ENCODE measurements at places on chromosomes 1 and 21.

- DNase-seq = no peak
These were observed 11.1 kb upstream of the KCNE1 start for GRCh38 chr21:34523019-34523555.

DNA sequence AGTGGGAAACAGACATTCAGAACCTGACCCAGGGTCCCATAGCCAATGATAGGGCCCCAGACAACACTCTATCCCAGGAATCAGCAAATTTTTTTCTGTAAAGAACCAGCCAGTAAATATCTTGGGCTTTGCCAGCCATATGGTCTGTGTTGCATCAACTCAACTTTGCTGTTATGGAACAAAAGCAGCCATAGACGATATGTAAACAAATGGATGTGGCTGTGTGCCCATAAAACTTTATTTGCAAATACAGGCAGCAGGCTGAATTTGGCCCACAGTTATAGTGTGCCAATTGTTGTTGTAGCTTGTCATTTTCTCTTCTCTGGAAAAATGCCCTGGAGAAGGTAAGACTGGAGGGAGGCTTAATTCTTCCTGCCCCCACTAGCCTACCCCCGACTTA lies 431.1 kb upstream of the VAMP3 start:
- DNase-seq = no peak

DNA sequence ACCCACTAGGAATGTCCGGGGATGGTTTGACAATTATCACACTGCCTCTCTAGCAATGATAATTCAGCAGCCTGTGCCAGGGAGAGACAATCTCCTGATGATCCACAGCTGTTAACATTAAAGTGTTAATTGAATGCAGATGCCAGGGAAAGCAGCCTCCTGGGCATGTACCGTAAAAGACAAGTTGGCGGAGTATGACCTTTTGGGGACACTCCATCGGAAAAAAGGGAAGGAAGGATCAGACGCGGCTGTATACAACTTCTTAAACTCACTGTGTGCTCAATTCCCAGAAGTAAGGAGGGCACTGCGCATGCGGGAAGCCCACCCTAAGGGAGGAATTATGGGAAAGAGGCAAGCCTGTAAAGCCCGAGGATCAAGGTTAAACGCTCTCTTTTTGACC lies 62.6 kb downstream of the MAP3K7CL start:
- DNase-seq = no peak

DNA sequence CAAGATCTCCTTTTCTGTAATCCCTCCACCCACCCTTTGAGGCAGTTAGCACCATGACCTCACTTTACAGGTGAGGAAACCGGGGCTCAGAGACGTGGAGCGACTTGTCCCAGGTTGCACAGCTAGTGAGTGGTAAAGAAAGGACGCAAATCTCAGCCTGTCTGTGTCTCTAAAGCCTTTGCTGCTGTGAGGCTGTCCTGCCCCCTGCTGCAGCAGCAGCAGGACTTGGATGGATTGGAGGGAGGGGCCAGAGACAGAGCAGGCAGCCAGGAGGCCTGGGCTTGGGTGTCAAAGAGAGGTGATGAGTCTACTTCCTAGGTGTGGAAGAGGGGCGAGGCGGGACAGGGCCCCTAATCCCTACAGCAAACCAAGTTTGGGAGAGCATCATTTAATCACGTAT lies 69.6 kb downstream of the PTPRU start:
- no peak for DNase-seq

DNA sequence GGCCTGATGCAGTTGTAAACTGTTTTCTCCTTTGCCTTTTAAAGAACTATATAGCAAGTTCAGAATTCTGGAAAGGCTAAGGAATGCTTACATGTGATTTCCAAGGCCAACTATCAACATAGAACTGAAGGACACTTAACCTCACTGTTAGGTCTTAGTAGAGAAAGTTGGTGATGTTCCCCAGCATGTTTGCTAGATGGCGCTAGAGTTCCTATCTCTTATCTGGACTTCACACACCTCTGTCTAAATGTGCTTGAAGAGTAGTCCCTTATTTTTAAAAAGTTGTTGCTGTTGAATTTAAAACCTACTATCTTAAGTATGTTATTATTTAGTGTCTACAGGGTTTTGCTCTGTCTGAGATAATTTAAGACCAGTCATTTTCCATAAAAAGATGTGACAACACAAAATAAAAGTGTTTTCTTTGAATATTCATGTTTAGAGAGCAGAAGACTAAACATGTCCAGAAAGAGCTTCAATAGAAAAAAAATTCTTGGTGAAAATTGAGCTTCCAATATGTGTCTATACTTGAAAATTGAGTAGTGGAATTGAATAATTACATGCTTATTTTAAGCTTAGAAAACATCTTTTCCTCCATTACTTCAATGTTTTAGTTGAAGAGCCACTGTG lies 237.3 kb downstream of the S1PR1 start:
- no peak for DNase-seq

- no peak for DNase-seq
These were observed 99.6 kb upstream of the KAZN start for GRCh38 chr1:14498839-14499238.

DNA sequence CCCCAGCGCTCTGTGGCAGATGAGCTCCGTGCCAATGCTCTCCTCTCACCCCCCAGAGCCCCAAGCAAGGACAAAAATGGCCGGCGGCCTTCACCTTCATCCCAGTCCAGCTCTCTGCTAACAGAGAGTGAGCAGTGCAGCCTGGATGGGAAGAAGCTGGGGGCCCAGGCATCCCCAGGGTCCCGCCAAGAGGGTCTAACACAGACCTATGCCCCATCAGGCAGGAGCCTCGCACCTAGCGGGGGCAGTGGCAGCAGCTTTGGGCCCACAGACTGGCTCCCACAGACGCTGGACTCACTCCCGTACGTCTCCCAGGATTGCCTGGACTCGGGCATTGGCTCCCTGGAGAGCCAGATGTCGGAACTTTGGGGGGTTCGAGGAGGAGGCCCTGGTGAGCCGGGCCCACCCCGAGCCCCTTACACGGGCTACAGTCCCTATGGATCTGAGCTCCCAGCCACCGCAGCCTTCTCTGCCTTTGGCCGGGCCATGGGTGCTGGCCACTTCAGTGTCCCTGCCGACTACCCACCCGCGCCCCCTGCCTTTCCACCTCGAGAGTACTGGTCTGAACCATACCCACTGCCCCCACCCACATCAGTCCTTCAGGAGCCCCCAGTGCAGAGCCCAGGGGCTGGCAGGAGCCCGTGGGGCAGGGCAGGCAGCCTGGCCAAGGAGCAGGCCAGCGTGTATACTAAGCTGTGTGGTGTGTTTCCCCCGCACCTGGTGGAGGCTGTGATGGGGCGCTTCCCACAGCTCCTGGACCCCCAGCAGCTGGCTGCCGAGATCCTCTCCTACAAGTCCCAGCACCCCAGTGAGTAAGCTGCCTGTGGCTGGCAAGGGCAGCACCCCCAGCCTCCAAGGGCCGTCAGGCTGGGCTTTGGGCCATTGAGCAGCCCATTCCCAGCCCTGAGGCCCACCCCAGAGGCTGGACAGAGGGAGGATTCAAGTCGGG lies 8.7 kb downstream of the ZC3H12A start:
- DNase-seq = no peak

DNA sequence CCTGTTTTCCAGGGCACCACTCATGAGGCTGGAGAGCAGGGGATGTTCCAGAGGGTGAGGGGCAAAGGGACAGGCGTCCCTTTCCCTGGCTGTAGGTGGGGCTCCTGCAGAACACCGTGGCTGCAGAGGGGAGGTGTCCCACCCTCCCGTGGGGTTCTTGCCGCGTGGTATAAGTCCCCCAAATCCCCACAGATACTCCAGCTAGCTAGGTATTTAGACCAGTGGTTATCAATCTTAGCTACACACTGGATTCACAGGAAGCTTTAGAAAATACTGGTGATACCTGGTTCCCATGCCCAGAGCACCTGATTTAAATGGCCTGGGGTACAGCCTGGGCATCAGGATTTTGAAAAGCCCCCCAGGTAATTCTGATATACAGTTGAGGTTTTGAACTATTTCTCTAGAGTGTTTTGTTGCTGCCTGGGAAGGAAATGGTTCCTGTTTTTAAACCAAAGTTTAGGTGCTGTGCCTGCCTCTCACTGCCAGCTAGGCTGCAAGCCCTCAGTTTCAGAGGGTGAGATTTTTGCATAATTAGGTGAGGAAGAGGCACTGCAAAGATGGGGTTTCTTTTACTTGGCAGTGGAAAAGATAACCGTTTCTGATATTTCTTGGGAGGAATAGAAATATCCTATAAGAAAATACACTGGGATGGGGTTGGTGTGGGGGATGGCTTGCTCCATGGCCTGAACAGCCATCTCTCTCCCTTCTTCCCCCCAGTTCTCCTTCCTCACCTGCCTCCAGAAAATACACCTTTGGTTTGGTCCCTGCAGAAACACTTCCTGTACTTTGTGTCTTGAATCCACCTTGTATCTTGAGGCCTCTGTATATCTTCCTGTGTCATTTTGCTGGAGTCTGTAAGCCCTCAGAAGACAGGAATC lies 51.7 kb downstream of the RASSF5 start:
- DNase-seq = no peak

GRCh38 chr1:113269168-113269963 lies 120.9 kb upstream of the MAGI3 start:
- DNase-seq = no peak

- no peak for DNase-seq
These were observed 125.0 kb upstream of the IVNS1ABP start for GRCh38 chr1:185442050-185442449.

DNA sequence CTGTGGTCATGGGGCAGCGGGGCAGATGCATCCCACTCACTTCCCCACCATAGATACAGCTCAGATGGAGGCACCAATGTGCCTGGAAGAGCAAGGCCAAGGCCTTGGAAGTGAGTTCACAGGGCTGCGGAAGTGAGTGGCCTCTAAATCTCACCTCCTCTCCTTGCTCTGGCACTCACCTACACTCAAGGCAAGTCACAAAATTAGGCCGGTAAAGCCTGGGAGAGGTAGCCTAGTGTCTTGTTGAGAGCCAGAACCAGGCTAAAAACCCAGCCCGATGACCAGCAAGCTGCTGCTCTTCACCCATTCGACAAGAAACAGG lies 57.5 kb downstream of the SSBP3 start:
- DNase-seq = no peak

DNA sequence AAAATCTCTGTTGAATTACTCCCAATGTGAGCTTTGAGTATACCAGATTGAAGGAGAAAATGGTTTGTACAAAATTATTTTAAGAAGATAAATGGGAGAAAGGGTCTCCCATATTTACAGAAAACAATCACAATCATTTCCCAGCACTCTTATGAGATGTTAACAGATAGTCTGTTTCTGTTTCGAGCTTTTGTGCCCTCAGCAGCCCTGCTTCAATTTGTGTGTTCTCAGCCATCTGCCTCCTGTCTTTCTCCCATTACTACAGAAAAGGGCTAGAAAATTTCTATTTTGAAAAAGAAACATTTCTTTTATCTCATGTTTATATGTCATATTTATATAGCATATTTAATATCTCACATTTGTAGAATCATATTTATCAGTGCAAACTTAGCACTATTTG lies 498.4 kb downstream of the TTLL7 start:
- DNase-seq = no peak

GRCh38 chr1:46041551-46041950 lies 90.9 kb downstream of the PIK3R3 start:
- no peak for DNase-seq

DNA sequence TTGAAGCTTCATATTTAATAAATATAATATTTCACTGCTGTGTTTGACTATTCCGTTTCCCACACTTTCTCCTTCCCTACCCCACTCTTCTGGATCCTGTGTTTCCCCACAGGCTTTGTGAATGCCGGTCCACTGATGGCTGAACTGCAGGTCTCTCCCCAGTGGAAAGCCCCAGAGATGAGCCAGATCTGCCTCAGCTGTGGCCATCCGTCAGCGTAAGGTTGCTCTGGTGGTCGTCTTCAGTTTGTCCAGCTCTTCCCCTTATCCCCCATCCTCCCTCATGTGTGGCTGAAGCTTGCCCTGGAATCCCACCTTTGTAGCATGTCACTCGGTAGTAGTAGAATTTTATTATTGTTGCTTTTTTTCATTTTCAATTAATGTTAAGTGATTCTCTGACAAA lies 11.4 kb downstream of the SMAP2 start:
- DNase-seq = no peak

DNA sequence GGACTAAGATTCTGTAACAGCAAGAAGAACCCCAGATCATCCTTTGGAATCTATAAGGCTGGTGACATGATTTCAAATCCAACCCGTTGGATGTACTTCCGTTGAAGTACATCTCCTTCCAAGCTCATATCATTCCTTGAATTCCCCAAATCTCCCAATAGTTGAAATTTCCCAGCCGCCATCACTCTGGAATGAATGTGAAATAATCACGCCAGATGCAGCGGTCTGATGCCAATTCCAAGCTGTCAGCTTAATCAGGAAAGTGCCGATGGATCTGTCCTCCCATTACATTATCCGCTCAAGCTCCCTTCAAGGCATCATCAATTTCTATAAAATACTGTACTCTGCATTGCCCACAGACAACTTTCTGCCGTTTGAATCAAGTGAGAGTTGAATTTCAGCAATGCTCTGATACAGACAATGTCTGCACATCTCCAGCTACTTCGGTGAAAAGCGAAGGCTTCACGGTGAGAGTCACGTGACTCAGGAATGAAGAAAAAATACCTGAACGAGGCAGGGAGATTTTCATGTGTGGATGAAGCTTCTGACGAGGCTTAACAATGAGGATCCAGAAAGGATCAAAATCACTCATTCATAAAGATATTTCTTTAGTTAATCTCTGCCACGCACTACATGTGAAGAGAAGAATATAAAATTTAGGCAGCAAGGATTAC lies 663.9 kb downstream of the AJAP1 start:
- no peak for DNase-seq

DNA sequence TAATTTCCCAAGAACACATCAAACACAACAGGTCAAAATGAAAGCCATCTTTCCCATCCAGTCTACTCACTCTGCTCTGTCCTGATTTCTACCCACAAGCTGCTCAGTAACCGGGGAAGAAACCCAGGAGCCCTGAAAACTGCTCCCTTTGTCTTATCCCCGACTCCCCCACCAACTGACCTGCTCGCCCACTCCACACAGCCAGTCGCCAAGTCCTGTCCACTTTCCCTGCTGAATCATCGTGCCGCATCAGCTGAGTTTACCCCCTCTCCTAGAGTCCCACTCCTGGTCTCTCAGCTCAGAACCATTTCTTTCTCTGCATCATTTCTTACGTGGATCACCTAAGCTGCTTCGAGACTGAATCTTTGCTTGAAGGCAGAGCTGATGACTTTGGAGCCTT lies 11.2 kb upstream of the RCAN1 start:
- no peak for DNase-seq

DNA sequence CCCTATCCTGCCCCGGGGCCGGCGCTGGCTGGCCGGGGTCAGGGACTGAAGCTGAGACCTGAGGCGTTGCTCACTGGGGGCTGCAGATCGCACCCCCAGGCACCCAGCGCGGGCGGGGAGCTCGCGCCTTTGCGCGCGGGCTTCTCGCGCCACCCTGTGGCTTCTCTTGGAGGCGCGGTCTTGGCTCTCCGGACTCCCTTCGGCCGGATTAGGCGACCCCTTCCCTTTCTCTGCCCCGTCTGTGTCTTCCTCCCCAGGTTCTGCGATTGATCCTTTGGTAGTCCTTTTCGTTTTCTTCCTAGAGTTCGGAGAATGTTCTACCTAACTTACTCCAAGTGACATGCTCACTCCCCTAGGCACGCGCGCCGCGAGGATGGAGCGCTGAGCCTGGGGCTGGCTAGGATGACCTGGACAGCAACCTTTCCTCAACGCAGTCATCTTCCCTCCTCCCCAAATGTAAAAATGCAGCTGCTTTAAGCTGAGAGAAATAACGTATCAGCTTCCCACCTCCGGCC lies 495 bp upstream of the NTRK1 start:
- peak; percentile 22 for DNase-seq

- DNase-seq = no peak
These were observed 5.0 kb downstream of the STX12 start for GRCh38 chr1:27778056-27778455.

- DNase-seq = no peak
These were observed 121.2 kb upstream of the PTGFR start for GRCh38 chr1:78369546-78369945.
